ENCODE measurements at places on chromosomes 3 and 15.

GRCh38 chr3:16467393-16467792 is 46.1 kb downstream of the RFTN1 start:
- no peak for DNase-seq

DNA sequence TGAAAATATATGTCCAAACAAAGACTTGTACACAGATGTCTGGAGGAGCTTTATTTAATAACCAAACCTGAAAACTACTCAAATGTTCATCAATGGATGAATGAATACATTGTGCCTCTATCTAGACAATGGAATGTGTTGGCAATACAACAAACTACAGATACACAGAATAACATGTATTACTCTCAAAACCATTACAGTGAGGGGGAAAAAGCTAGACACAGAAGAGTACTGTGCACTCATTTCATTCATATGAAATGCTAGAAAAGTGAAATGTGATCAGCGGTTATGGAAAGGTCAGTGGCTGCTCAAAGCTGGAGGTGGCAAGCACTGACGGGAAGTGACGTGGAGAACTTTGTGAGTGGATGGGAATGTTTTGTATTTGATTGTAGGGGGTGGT is 13.2 kb downstream of the STOML1 start:
- DNase-seq, result no peak

- DNase-seq, result no peak
Observed at GRCh38 chr15:49174902-49175301, 4.9 kb downstream of the GALK2 start.

DNA sequence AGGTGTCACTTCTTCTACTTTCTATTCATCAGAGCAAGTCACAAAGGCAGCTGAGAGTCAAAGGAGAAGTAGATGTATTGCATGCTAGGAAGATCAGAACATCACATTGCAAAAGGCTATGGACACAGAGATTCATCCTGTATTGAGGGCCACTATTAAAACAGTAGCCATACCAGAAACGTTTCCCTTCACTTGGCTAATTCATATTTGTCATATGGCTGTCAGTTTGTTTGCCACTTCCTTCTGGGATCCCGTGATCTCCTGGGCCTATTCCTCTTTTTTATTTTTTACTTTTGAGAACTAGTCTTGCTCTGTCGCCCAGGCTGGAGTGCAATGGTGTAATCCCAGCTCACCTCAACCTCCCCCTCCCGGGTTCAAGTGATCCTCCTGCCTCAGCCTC is 184.0 kb upstream of the SATB1 start:
- DNase-seq, result no peak

Measured in HS-5 (cell line).